ENCODE measurements at places on chromosomes 16 and 17.
A peak's percentile ranks its signal among the peaks of the same experiment; 100 is the strongest.

DNA sequence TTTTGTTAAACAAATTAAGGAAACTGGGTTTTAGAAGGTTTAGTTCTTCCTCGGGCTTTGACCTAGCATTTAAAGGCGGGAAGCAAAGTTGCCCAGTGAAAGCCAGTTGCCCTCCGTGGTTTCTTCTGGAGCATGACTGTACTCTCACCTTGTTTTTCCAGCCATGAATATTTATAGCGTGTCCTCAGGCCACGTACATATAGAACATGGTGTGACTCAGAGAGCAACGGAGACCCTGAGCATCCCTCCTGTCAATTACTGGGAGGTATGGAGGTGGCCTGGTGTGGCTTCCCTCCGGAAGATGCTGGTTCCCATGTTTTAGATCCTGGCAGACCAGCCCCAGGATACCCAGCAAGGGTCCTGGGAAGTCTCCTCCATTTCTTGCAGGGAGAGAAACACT lies 48.4 kb downstream of the AKAP1 start:
- no peak for DNase-seq

GRCh38 chr16:21339941-21340340 lies 61.9 kb upstream of the CRYM start:
- DNase-seq, result no peak

GRCh38 chr16:19179546-19180490 lies 11.8 kb downstream of the SYT17 start:
- DNase-seq, result peak; percentile 85

DNA sequence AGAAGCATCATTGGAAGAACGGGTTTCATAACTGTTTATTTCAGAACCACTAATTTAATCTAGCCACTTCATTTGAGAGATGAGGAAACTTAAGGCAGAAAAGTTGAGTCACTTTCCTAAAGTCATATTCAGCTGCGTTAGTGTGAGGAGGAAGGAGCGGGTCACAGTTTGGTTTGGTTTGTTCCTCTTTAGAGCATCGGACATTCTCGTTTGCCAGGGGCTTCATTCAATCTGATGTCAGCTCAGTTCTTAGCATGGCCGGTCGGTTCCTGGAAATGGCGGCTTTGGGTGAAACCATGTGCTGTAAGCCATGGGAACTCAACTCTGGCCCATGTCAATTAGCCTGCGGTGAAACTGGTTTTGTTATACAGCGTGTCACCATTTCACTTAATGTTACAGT lies 186.5 kb downstream of the LGALS9B start:
- DNase-seq, result no peak

DNA sequence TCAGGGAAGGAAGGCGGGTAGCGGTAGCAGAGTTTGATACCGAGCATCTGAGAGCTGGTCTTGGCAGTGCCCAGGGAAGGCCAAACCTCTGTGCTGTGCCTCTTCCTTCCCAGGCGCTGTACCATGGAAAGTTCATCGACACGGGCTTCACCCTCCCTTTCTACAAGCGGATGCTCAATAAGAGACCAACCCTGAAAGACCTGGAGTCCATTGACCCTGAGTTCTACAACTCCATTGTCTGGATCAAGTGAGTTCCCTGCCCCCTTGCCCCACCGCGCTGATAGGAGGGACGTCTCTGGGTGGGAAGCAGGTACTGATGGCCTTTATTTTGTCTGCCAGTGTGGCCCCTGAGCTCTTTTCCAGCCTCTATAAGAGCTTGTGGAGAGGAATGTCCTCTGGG lies 15.4 kb upstream of the CLEC18A start:
- DNase-seq, result no peak

- DNase-seq, result no peak
Measured at GRCh38 chr17:12918142-12918541, 99.7 kb downstream of the ELAC2 start.

DNA sequence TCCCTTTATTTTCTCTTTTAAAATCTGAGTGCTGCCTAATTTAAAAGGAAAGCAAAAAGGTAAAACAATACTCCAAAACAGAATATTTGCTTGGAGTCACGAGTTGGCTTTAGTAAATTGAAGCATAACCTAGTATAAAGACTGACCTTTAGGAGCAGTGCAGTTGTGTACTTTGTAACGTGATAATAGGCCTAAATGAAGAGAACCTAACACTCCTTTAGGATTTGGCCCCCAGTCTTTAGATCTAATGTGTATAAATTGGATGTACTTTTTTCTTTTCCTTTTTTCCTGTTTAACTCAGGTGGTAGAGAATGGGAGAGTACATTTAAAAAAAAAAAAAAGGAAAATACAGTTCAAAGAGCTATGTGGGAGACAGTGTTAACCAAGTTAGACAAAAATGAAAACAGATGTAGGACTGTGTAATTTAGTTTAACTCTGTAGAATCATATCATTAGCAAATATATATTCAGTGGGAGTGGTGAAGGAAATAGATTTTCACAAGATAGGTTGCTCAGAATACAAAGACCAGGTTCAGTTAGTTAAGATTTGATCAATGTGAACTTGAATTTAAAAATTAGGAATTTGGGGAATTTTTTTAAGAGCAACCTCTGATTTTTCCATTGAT lies 16.8 kb downstream of the CPD start:
- no peak for DNase-seq

DNA sequence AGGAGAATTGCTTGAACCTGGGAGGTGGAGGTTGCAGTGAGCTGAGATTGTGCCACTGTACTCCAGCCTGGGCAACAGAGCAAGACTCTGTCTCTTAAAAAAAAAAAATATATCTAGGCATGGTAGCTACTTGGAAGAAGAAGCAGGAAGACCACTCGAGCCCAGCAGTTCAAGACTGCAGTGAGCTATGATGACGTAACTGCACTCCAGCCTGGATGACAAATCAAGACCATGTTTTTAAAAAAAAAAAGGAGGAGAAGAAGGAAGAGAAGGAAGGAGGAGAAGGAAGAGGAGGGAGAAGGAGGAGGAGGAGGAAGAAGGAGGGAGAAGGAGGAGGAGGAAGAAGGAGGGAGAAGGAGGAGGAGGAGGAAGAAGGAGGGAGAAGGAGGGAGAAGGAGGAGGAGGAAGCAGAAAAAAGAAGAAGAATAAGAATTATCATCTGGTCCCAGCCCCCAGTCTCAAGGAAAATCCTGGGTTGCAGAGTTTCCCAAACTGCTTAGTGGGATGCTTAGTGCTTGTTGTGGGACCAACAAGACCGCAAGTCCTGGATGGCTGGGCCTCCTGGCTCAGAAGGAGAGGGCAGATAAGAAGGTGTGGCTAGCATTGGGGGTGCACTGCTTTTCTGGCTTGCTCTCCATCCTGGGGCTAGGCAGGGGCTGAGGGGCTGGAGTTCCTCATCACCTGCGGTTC lies 3.7 kb upstream of the DRC7 start:
- no peak for DNase-seq

- peak; percentile 83 for DNase-seq
Measured at GRCh38 chr16:30184096-30184890, 891 bp downstream of the CORO1A start.

DNA sequence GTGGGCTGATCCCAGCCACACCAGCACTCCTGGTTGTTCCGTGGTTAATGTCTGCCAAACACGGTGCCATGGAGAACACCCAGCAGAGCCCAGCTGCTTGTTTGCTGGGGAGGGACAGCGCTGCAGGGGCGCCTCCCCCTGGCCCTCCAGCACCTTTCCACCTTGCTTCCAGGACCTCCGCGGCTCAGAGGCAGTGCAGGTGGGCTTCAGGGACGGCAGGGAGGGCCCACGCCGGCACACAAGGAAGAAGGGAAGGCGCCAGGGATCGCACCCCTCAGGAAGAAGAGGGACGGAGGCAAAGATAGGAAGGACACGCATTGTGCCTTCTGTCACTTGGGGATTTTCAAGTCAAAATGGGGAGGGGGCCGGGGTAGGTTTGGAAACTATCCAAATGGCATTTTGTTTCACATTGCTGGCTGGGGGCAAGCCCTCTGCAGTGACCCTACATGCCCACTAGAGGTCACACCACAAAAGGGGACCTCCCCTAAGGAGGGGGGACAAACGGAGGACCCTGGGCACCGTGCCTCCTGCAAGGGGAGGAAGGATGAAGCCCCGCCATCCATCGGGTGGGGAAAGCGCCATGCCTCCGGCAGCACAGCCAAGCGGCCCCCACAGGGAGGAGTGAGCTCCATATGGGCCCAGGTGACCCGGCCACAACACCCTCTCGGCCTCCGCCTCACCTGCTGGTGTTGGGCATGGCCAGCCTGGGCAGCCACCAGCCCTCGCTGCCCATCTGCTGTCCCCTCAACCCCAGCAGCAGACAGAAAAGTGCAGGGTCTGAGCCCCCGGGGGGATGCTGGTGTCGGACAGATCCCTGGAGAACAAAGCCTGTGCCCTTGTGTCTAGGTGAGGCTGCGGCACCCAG lies 7.5 kb upstream of the C16orf95 start:
- DNase-seq, result peak; percentile 86

- no peak for DNase-seq
Measured at GRCh38 chr17:43671031-43671692, 9.4 kb upstream of the MEOX1 start.

DNA sequence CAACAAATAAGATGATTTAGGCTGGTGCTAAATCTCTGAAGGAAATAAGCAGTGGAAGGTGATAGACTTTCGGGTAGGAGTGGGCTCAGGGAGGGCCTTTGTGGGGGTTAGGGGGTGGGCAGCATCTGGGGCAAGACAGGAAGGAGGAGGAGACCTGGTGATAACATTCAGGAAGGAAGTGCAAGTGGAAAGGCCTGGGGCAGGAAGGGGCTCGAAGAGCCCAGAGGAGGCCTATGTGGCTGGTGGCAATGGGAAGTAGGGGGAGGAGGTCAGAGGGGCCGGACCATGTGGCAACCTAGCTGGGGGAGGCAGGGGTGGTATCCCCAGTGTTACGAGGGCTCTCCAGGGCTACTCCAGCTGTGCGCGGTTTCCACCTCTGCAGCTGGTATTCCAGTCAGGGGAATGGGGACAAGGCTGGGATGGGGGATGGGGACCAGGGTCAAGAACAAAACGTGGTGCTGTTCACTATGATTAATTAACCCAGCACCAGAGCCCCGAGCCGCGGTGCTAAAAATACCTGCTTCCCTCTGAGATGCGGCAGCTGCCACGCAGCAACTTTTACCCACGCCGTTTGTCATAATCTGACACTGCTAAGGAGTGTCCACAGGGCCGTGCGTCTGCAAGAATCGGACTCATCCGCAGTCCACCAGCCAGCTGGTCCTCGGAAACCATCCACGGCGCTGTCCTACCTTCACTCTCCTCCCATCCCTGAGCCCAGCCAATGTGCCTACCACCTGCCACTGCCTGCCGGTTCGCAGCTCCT lies 5.2 kb upstream of the CCDC182 start:
- no peak for DNase-seq

GRCh38 chr16:15857724-15858560 lies 1.1 kb upstream of the MYH11 start:
- peak; percentile 40 for DNase-seq

GRCh38 chr17:2644971-2645370 lies 51.5 kb downstream of the PAFAH1B1 start:
- DNase-seq, result no peak

DNA sequence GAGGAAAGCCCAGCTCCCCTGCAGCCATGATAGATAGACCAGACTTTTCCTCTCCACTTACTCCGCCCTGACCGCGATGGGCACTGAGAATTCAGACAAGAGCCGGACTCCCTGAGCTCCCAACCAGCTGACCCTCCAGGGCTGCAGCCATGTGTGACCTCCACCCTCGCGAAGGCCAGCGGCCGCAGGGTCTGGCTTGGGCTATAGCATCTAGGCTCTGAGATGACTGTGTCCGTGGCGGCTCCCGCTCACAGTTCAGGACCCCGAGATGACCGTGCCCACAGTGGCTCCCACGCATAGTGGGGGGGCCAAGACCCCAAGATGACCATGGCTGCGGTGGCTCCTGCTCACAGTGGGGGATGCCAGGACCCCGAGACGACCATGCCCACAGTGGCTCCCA lies 18.0 kb downstream of the ZFPM1 start:
- no peak for DNase-seq

- DNase-seq, result no peak
Measured at GRCh38 chr17:27817731-27818130, 17.4 kb upstream of the NOS2 start.

GRCh38 chr16:53755026-53755910 lies 51.3 kb downstream of the FTO start:
- no peak for DNase-seq

DNA sequence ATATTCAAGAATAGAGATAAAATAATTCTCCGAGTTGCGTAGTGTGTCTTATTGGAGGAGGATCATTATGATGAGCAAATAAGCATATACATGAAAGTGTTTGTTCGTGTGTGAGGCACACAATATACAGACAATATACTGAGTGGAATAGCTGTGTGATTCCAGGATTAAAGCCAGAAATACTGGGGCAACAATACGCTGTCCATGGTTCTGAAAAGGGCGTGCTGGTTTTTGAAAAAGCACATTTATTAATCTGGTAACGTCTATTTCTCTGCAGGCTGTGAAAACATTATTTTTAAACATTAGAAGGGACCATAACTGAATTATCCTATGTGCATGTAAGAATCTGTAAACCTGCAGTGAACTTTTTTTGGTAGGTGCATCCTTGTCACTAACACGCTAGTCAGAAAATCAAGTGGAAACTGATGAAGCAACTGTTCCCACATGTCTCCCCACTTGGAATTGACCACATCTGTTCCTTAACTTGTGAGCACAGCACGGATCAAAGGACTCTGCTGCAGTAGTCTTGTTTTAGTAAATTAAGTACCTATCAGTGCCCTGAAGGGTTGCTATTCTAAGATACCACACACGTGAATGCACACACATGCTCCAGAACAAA lies 346.0 kb downstream of the GRIN2A start:
- DNase-seq, result peak; percentile 10

DNA sequence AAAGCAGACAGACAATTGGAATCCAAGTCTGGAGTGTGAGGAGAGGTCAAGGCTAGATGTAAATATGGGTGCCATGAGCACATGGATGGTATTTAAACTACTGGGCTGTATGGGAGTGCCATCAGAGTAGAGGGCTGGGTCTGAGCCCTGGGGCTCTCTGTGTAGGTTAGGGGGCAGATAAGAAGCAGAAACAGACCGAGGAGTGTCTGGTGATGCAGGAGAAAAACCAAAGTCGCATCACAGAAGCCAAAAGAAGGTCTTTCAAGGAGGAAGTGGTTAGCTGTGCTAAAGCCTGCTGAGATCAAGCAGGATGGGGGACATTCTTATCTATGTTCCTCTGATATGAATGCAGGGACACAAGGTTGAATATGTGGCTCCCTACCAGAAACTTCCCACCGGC lies 1.9 kb downstream of the TSEN54 start:
- peak; percentile 68 for DNase-seq

- DNase-seq, result no peak
Measured at GRCh38 chr17:76709077-76709950, 1.5 kb downstream of the MXRA7 start.

DNA sequence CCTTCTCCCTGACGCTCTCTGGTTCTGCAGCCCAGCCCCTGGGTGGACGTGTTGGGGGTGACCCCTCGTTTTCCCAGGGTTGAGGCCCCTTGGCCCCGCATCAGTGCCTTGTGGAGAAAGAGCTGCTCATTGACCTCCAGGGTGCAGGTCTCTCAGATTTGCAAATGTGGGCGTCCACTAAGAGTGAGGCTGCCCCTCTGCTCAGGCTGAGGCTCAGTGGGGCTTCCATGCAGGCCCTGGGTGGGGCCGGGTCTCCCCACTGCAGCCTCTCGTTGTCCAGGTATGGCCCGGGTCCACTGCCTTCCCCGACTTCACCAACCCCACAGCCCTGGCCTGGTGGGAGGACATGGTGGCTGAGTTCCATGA lies 9.0 kb downstream of the GAA start:
- DNase-seq, result no peak

- DNase-seq, result no peak
Measured at GRCh38 chr17:14201021-14201987, 35.4 kb downstream of the CDRT15 start.

Measured in GM13976 (cell line).